ENCODE measurements at places on chromosomes 7 and 10.

DNA sequence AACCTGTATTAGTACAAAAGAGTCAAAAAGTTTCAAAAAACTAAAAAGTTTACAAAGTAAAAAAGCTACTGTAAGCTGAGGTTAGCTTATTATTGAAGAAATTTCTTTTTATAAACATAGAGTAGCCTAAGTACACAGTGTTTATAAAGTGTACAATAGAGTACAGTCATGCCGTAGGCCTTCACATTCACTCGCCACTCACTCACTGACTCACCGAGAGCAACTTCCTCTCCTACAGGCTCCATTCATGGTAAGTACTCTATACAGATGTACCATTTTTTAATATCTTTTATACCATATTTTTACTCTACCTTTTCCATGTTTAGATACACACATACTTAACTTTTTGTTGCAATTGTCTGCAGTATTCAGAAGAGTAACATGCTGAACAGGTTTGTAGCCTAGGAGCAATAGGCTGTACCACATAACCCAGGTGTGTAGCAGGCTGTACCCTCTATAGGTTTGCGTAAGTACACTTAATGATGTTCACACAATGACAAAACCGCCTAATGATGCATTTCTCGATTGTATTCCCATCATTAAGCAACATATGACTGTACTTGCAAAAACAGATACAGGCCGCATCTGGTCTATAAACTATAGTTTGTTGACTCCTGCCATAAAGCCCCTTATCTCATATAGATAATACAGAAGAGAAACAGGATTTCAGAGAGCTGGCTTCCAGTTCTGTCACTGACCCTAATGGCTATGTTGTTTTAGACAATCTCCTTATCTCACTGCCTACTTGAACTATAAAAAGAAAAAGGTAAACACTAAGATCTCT lies 438.8 kb downstream of the HTR7 start:
- peak; percentile 60 for DNase-seq

DNA sequence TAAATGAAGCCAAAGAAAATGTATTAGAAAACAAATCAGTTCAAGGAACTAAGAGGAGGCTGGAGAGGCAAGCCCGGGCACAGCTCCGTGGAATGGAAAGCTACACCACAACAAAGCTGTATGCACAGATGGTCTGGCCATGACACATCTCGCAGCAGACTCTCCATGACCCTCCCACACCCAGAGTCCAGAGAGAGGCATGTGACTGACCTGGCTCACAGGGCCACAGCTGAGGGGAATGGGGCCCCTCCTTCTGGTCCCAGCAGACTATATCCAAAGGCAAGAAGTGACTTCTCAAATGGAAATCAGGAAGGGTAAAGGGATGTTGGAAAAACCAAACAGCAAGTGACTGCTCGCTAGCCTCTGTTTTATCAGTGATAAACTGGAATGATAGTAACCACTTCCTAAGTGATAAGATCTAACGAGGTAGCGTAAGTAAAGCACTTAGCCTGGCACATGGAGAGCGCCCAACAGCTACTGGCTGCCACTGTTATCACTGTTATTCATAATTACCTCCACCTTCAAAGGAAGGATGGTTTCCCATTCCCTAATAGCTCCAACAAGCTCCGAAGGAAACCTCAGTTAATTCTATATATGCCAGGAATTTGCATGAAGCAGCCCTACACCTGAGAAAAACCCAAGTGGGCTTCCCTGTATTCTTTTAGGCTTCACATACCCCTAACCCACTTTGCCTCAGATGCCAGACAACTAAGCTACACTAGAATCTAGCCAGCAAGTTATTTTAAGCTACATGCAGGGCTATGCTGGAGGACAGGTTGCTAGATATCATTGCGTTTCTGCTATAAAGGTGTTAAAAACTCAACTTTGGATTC lies 8.4 kb downstream of the OSBPL3 start:
- peak; percentile 75 for DNase-seq

- DNase-seq: peak; percentile 87
Observed at GRCh38 chr10:17001961-17002749, 127.5 kb downstream of the CUBN start.

DNA sequence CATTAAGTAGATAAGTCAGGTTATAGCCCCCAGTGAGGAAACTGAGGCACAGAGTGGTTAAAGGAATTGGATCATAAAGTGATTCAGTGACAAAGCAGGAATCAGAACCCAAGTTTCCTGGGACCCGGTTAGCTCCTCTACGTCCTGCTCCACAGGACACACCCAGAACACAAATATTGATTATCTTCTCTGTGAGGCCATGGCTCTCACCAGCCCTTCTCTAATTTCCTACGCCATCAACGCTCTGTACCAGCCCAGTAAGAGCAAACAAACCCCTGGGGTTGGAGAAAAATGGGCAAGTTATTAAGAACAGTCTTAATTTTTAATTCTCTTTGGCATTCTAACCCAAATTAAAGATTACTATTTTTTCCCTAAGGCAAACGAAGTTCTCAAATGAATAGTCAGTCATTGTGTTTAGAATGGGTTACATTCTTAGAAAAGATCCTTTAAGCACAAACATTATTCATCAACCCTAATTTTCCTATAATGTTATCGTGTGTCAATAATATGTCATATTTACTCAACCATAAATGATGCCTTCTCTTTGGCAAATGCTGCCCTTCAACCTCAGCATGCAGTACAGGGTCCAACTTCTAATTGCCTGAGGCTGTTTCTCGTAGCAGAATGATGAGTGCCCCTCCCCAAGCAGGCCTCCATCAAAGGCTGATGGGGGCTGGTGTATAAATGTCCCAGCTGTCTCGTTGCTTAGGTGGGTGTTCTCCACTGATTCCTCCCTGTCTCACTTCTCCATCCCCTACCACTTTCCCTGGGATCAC lies 25.4 kb upstream of the TM9SF3 start:
- DNase-seq: no peak

GRCh38 chr10:5412277-5412941 lies at the start of gene NET1:
NET1 (plus strand) TSS chr10:5412557; CDS start chr10:5412693, 136 bp downstream.
- peak; percentile 31 for DNase-seq

GRCh38 chr10:30227481-30227880 lies 121.6 kb downstream of the MTPAP start:
- DNase-seq: no peak

- DNase-seq: no peak
Observed at GRCh38 chr7:37201876-37202198, 246.8 kb downstream of the ELMO1 start.

DNA sequence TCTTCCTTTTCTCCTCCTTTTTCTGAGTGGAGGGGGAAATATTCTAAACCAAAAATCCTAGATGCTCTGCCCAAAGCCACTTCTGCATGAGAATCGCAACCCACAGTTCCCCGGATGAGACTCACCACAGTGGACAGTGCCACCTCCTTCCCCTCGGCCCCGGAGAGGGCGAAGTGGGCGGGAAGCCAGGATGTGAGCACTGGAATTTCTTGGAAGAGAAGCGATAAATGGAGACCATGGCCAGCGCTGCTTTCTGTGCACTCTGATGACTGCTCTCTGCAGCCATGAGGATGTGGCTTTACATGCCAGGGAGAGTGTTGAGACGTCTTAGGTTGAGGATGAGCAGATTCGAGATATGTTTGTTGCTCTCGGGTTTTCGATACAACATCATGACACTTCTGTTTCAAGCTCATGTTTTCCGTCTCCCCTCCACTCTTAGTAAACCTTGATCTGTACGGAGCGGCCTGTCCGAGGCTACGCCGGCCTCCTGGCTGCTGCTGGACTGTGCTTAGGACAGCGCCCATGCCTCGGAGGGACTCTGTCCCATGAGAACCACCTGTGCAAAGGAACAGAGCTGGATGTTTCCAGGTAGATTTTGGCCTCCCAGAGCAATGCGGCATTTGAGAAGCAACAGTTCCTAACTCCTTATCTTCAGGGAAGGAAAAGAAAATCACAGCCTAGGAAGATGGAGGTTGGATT lies 414.6 kb upstream of the FOXK1 start:
- no peak for DNase-seq

- DNase-seq: no peak
Observed at GRCh38 chr7:44154703-44155102, 13.6 kb upstream of the MYL7 start.

GRCh38 chr10:634256-634655 lies 55.2 kb downstream of the DIP2C start:
- no peak for DNase-seq

GRCh38 chr10:17782921-17783665 lies 26.1 kb upstream of the MRC1 start:
- peak; percentile 59 for DNase-seq

GRCh38 chr7:63521-64021 lies 128.8 kb upstream of the FAM20C start:
- DNase-seq: no peak

DNA sequence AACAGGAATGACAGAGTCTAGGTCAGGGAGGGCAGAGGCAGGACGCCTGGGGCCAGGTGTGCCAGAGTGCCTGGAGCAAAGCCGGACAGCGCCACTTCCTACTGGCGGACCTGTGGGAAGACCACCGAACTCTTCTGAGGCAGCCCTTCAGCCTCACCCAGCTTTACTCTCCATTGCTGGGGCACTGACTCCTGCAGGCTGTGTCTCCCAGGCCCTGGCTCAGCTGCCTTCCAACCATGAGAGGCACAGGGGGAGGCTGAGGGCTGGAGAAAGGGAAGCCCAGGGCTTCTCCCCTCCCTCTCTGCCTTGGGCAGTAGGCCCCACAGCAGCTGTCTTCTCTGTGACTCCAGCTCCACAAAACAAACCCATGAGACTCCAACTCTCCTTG lies 139.6 kb upstream of the UNC5B start:
- no peak for DNase-seq

GRCh38 chr10:6558272-6558671 lies 21.8 kb downstream of the PRKCQ start:
- no peak for DNase-seq

- DNase-seq: no peak
Observed at GRCh38 chr7:38224392-38224791, 46.3 kb downstream of the STARD3NL start.

DNA sequence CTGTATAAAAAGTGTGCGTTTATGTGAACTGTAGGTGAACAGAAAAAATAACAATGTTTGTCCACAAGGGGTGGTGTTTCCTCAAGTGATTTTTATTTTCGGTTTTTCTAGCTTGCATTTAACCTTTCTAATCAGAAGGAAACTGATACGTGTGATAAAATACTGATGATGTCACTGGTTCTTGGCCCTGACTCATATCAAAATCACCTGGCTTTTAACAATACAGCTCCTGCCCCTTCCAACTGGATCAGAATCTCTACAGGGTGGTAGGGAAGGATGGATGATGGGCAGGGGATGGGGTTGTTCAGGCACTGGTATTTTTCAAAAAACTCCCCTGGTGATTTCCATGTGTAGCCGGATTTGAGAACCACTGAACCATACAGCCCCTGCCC lies 10.9 kb downstream of the NPFFR1 start:
- DNase-seq: no peak

GRCh38 chr10:89869180-89869579 lies 167.8 kb downstream of the KIF20B start:
- no peak for DNase-seq

GRCh38 chr10:74255888-74256357 lies 104.9 kb downstream of the ADK start:
- DNase-seq: no peak

DNA sequence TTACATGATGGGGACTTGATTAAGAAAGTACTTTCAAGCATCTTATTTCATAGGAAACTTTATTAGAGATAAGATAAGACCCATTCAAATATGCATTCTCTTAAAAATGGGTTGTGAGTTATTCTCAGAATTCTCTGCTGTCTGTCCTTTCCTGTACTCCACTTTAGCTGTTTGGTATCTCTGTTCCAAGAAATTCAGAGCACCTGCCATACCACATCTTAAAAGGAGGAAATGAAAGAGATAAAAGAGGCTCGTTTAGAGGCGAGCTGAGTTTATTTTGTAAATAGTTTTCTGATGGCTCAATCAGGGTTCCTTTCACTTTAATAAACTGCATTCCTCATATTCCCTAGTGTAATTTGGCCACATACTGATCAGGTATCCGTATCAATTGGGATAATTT lies 87.2 kb downstream of the MDFIC start:
- no peak for DNase-seq

- DNase-seq: no peak
Observed at GRCh38 chr10:129057856-129058663, 409.0 kb upstream of the MGMT start.

- DNase-seq: no peak
Observed at GRCh38 chr7:6655636-6656385, 18.7 kb downstream of the ZNF316 start.

GRCh38 chr10:106436123-106436715 lies 728.3 kb downstream of the SORCS1 start:
- DNase-seq: peak; percentile 62

DNA sequence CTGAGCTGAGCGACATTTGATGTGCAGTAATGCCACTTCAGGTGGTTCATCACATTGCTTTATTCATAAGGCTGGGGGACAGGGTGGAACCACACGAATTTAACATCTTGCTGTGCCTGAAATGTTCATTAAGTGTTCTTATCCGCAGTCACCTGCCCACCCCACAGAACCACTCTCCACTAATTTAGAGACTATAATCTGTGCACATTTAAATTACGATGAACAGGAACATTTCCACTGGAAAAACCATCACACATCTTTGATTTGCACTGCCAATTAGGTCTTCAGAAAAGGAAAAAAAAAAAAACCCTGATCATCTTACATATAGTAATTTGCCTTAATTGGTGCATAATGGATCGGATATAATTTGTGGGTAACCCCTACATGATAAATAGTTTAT lies 2.3 kb downstream of the CDCA7L start:
- DNase-seq: no peak

DNA sequence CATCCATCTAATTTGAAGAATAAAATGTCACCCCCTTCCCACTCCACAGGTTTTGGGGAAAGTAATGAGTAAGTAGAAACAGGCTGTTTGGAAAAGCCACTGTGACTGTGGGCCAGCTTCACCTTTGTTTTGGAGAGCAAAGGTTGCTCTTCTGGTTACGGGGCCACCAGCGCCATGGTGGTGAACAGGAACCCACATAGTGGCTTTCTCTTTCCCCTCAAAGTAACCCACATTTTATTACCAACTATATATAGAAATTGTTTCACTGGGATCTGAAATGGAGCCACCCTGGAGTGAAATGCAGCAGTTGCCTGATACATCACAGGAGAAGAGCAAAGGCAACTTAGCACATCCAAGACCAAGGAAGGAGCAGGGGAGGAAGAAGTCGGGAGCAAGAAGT lies 112.3 kb upstream of the EFCAB10 start:
- DNase-seq: no peak

DNA sequence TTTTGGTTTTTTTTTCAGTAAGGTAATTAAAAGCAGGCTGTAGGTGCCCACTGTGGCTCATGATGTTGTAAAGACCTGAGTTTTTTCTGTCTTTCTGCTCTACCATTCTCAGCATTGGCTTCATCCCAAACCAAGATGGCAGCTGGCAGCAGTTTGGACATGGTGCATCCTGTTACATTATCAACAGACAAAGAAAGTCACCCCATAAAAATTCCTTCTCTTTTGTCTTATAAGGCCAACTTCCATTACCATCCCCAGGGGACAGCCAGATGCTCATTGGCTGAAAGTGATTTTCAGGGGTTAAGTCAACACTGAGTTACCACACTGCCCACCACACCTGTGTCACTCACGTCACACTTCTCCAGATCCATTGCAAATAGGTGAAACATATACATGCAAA lies 558.4 kb downstream of the SDK1 start:
- no peak for DNase-seq
